ENCODE measurements at places on chromosomes 4 and X. TPM values are rescaled to one million over a fixed set of nuclear protein-coding genes. Genes with fewer than 3 reads are reported as not detected.
A peak's percentile ranks its signal among the peaks of the same experiment; 100 is the strongest.

DNA sequence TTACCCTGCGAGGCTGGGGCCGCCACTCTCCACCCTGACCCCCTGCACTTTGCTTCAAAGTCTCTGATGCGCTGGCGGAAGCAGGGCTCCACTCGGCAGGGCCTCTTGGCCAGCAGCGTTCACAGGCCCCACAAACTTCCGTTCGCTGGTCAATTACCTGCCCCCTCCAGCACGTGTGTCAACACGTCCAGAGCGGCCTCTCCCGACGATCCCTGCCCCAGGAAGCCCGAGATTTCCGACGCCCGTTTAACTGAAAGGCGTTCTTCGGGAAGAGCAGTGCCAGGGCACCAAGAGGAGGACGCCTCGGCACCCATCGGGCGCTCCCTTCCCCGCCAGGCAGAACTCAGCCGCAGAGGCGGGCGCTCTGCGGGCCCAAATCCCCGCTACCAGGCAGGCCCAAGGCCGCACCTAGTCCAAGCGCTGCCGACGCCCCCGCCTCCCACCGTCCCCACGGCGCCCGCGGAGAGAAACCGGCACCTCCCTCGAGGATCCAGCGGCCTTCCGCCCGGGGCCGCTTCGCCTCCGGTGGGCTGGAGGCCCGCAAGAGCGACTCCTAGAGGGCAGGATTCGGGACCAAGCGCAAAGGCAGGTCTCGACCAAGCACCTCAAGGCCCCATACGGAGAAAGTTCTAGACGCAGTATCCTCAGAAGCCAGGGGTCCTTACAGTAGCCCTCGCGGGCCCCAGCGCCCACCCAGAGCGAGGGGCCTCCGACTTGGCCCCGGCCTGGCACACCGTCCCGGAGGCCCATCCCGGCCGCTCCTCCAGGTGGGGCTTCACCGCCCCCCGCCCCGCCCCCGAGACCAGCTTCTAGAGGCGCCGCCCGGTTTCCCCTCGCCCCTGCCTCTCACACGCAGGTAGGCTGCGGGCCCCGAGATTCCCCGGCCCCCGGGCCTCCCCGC, 586 bp downstream of the BCAP31 start:
- DNase-seq = no peak

- no peak for DNase-seq
These were observed 76.4 kb upstream of the MYOZ2 start for GRCh38 chr4:119059221-119059620.

- no peak for DNase-seq
These were observed 200.4 kb downstream of the ADGRL3 start for GRCh38 chr4:61400439-61401038.

- no peak for DNase-seq
These were observed 6.2 kb upstream of the AFF1 start for GRCh38 chr4:86928400-86929255.

GRCh38 chr4:6489927-6490326, 17.5 kb upstream of the PPP2R2C start:
- no peak for DNase-seq

GRCh38 chr4:181105487-181105886, 1137.7 kb upstream of the TENM3 start:
- DNase-seq = no peak

DNA sequence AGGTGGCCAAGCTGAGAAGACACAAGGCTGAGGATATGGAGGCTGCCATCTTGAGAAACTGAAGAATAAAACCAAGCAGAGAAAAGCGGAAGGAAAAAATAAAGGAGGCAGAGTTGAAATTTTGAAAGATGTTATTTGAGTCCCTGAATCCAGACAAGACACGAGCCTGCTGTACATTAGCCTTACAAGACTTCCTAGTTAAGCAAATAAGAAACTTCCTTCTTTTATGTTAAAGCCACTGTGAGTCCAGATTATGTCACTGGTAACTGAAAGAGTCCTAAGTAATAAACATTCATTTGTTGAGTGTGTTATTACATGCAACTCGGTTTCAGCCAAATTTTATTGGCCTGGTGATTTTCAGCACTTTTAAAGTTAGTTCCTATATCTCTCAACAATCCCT, 30.4 kb downstream of the DRD5 start:
- no peak for DNase-seq

GRCh38 chr4:45283352-45283751, 557.0 kb upstream of the GNPDA2 start:
- DNase-seq = no peak

DNA sequence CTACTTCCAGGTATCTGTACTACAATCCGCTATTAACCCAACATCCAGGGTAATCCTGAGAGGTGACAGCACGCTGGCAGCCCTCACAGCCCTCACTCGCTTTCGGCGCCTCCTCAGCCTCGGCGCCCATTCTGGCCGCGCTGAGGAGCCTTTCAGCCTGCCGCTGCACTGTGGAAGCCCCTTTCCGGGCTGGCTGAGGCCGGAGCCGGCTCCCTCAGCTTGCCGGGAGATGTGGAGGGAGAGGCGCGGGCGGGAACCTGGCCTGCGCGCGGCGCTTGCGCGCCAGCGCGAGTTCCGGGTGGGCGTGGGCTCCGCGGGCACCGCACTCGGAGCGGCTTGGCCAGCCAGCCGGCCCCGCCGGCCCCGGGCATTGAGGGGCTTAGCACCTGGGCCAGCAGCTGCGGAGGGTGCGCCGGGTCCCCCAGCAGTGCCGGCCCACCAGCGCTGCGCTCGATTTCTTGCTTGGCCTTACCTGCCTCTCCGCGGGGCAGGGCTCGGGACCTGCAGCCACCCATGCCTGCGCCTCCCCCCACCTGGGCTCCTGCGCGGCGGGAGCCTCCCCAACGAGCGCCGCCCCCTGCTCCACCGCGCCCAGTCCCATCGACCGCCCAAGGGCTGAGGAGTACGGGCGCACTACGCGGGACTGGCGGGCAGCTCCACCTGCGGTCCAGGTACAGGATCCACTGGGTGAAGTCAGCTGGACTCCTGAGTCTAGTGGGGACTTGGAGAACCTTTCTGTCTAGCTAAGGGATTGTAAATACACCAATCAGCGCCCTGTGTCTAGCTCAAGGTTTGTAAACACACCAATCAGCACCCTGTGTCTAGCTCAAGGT, 87.3 kb downstream of the PRSS12 start:
- DNase-seq = peak; percentile 72

- DNase-seq = peak; percentile 69
These were observed 11.1 kb downstream of the STARD8 start for GRCh38 chrX:68658530-68658929.

DNA sequence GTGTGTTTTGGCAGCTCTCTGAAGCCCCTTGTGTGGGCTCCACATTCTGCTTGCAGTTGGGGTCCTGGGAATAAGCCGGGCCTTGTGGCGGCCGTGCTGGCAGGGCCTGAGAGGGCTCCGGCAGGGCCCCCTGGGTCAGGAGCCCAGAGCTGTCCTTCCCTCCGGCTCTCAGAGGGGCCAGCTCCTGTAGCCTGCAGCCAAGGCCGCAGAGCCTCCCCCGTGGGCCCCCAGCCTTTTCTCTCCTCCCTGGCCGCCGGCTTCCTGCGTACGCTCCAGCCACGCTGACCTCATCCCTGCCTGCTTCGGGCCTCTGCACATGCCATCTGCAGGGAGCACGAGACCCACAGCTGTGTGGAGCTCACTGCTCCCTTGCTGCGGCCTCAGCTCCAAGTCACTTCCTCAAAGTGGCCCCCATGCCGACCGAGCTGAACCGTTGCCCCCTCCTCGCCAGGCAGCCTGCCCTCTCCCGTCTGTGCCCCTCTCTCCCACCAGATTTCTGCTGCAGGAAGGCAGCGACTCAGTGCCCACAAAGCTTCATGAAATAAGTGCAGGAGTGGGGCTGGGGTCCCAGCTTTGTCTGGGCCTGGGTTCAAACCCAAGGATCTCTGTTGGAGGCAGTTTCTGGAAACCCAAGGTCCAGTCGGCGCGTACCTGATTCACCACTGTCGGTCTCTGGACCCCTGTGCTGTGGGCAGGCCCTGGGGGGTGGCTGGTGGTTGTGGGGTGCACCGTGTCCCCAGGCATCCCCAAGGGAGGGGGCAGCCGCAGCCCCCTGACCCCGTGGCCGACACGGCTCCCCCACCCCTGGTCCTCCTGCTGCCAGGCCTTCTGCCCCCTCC, 57.1 kb upstream of the NKX1-1 start:
- peak; percentile 53 for DNase-seq

Gene TMEM47
- 32.9 TPM for total RNA-seq

Gene ARSJ
- 0.54 TPM for total RNA-seq

Gene DCX
- total RNA-seq = not detected

Gene DGKK
- total RNA-seq = not detected

Measured in Right ventricle myocardium inferior (tissue), 1 donor.